ENCODE measurements at places on chromosomes 7 and 10.
A peak's percentile ranks its signal among the peaks of the same experiment; 100 is the strongest.

GRCh38 chr7:152344253-152344652 is 91.5 kb downstream of the KMT2C start:
- no peak for DNase-seq

DNA sequence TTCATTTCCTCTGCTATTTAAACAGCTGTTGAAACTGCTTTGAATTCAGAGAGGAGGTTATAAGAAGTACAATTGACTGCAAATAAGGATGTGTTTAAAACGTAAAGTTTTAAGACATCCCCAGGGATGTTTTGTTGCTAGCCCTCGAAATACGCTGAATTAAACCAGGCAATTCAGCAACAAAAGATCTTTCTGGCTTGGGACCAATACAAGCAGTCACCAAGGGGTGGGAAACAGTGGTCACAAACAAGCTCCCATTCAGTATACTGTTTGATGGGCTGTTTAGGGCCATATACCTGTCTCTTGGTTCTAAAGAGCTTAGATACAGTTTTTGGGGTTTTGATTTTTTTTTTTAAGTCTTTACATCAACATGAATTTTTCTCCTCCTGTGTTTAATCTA is 446.3 kb upstream of the POT1 start:
- no peak for DNase-seq

GRCh38 chr7:121529003-121529402 is 132.9 kb upstream of the FAM3C start:
- no peak for DNase-seq

DNA sequence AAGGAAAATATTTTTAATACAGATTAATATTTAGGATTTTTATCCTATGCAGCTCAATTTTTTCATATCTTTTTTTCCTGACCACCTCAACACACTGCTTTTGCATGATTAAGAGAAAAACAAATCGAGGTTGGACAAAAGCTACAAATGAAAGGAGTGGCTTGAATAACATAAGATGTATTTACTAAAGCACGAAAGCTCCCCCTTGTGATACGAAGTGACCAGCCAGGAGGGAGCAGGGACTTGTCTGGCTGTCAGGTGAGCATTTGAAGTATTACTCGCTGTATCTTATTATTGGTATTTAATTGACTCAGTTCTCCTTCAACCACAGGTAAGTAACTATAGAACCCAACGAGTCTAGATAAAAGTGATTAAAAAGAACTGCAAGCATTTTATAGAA is 265.2 kb upstream of the PHF14 start:
- no peak for DNase-seq

GRCh38 chr10:71658467-71658745 is 61.2 kb downstream of the C10orf105 start:
- no peak for DNase-seq

GRCh38 chr10:76115471-76116155 is 684.2 kb downstream of the LRMDA start:
- peak; percentile 60 for DNase-seq

- DNase-seq: no peak
Observed at GRCh38 chr7:98921608-98922372, 43.5 kb downstream of the TRRAP start.

DNA sequence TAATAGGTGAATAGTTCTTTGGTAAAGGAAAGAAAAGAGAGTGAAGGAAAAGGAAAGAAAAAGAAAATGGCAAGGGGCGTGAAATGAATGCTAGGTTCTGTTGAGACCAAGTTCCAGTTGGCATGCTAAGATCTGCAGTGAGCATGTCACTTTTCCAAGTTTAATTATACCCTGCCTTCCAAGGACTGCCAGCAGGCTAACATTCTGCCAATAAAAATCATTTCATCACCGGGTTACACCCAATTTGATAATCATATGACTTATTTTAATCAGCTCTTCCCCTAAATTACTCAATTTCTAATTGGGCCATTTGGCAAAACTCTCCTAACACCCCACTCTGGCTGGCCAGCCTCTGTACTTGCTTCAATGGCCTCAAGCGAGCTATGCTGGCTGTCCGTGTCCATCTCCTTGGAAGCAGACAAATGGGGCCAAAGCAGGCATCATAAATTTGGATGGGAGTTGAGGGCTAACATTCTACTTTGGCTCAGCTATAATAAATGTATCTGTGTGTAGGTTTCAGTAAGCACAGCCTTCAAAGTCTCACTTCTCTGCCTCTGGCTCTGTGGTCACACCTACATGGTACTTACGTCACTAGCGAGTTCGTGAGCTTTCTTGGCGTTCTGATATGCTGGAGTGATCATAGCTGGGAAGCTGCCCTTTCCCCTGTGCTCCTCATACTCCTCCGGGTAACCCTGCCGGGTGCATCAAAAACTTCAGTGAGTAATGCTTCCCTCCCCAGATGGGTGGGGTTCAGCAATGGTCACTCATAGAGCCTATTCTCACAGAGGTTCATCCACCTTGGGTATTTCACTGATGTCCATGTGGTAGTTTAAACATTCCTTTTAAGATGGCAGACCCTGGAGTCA is 17.3 kb downstream of the NRAP start:
- DNase-seq: no peak

- DNase-seq: peak; percentile 34
Observed at GRCh38 chr7:1274876-1275375, 42.3 kb downstream of the UNCX start.

DNA sequence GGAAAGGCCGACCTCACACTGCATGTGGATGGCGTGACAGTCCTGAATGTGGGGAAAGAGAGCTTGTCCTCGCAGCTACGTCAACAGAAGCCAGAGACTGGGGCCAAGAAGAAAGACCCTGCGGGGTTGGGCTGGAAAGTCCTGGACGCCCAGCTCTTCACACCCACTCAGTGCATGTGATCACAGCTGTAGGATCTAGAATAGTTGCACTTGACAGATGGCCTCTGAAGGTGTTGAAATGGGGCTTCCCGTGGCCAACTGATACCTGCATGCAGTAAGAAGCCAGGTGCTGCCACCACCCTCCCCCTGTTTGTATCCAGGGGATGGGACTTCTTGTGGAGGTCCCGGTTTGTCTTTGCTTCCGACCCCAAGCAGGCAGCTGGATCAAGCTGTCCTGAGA is 34.1 kb upstream of the OCM2 start:
- DNase-seq: no peak

- DNase-seq: no peak
Observed at GRCh38 chr7:47385536-47386125, 196.3 kb downstream of the TNS3 start.

DNA sequence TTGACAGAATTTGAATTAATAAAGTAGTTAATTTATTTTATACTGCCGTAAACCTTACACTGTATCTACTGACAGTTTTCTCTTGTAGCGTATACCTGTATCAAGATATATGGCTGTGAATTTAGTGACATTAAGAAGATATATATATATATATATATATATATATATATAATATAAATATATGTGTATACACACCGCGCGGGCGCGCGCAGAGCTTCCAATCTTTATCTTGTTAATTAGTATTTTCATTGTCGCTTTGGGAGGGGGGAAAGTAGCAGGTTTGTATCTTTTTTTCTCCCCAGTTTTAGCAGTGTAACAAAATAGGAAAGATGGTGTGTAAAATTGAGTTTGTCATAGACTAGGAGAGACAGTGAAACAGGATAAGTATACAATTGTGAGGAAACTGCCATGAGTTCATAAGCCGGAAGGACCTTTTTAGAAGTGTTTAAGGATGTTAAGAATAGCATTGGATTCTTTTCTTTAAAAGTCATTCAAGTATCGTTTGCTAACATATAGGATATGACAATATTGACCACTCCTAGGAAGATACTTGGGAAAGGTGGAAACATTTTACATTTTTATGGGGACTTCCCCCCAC is 2.0 kb downstream of the PLEKHA1 start:
- no peak for DNase-seq

DNA sequence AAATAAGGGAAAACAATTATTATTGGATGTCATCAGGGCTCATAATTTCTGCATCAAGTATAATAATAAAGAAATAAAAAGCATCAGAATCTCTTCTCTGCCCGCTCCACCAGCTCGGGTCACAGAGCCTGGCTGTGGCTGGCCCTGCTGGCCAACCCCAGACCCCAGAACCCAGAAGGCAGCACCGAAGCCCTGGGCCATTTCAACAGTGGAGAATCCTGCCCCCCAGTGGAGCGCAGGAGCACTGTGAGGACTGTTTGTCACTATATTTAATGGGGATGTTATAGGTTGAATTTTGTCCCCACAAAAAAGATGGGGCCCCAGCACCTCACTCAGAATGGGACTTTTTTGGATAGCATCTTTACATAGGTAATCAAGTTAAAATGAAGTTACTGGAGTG is 27.3 kb downstream of the DENND11 start:
- no peak for DNase-seq

- DNase-seq: no peak
Observed at GRCh38 chr10:110664483-110665420, 20.6 kb downstream of the RBM20 start.

DNA sequence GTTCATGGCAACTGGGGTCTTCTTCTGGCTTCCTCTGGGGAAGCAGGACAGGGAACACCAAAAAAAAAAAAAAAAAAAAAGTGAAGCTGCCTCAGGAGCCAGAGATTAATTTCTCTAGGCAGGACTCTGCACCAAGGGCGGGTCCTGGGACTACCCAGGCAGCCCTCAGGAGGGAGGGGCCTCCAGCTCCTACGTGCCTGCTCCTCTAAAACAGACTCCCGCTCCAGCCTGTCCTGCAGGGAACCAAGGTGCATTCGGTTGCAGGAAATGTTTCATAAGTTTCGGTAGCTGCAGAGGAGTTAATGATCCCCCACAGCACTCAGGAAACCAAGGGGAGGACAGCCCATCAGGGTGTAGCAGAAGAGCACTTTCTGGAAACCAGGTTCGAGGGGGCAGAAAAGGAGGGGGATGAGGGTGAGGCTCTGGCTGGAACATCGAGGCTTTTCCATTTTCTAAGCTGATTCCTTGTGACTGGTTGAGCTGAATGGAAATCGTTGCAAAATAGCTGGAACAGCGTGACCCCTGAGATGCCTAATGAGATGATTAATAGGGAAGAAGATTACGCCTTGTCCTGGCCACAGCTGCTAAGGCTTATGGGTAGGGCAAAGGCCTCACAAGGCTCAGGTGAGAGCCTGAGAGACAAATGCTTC is 84.2 kb downstream of the STRA8 start:
- peak; percentile 27 for DNase-seq

DNA sequence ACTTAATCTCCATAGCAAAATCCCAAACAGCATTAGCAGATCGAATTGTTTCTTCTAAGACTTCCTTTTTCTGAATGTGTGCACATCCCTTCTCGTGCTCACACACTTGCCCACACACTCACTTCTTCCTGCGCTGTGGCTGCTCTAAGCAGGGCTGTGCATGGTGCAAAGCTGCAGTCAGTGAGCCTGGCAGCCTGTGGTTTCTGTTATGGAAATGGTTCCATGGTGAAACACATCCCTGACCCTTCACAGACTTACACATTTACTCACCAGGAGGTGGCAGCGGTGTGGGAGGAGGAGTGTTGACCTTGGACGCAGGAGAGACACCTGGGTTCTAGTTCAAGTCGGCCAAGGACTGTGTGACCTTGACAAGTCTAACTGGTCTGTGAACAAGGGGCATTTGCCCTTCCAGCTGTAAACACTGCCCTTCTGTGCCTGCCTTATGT is 24.9 kb downstream of the MTURN start:
- DNase-seq: no peak

GRCh38 chr7:129375141-129375938 is 58.9 kb upstream of the STRIP2 start:
- DNase-seq: no peak

DNA sequence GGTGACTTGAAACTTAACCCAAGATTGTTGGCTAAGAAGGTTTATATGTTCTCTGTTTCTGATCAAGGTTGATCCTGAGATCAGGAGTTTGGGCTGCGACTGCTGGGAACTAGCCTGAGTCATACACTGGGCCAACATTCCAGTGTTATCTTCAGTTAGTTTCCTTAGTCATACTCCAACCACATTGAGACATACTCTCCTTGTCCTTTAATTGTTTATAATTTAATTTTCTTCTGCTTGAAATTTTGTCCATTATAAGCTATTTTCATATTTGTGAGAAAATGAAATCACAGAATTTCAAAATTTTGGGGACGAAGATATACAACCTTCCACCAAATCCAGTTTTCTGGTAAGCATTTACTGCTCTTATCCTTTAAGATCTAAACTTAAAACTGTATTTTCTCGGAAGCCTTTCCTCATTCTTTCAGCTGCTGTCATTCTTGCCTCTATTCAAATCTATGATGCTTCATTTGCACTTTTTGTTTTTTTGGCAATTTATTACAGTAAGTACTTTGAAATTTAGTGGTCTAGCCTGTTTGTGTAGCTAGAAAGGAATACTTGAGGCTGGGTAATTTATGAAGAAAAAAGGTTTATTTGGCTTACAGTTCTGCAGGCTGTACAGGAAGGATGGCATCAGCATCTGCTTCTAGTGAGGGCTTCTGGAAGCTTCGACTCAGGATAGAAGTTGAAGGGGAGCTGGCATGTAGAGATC is 63.4 kb upstream of the POT1 start:
- DNase-seq: no peak

DNA sequence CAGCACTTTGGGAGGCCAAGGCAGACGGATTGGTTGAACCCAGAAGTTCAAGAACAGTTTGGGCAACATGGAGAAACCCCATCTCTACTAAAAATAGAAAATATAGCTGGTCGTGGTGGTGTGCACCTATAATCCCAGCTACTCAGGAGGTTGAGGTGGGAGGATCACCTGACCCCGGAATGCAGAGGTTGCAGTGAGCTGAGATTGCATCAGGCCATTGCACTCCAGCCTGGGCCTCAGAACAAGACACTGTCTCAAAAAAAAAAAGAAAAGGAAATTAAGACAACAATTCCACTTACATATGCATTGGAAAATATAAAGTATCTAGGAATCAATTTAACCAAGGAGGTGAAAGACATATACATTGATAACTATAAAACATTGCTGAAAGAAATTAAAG is 7.2 kb upstream of the OGDH start:
- DNase-seq: no peak

DNA sequence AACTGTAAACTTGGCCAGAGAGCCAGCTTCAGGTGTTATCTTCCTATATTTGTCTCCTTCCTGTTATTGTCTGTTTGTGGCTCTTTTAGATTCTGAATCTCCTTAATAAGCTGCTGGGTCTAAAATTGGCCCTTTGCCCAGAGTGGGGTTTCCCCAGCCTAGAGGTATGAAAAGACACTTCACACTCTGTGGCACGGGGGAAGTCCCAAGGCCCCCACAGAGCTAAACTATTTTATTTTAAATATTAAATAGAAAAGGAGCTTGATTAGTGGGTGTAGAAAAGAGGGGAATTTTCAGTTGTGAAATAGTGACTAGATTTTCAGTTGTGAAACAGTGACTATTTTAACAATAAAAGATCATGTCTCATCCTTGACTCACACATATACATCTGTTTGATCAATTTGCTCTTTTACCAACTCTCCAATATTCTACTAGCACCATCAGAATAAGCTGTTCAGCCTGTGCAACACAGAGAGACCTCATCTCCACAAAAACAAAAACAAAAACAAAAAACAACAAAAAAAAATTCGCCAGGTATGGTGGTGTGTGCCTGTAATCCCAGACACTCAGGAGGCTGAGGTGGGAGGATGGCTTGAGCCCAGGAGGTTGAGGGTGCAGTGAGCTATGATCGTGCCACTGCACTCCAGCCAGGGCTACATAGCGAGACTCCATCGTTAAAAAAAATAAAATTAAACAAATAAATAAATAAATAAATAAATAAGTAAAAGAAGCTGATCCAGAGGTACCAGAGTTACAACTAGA is 24.9 kb upstream of the ADO start:
- DNase-seq: no peak

Measured in psoas muscle (tissue), 8 donors.